Activated naive CD4-positive, alpha-beta T cell treated with anti-CD3 and anti-CD28 coated beads, Interleukin-2, amount 10 ng/mL, durations not matched to agents 7 days and 5 days (primary cell): ENCODE measurements at places on chromosomes 13 and 19.

DNA sequence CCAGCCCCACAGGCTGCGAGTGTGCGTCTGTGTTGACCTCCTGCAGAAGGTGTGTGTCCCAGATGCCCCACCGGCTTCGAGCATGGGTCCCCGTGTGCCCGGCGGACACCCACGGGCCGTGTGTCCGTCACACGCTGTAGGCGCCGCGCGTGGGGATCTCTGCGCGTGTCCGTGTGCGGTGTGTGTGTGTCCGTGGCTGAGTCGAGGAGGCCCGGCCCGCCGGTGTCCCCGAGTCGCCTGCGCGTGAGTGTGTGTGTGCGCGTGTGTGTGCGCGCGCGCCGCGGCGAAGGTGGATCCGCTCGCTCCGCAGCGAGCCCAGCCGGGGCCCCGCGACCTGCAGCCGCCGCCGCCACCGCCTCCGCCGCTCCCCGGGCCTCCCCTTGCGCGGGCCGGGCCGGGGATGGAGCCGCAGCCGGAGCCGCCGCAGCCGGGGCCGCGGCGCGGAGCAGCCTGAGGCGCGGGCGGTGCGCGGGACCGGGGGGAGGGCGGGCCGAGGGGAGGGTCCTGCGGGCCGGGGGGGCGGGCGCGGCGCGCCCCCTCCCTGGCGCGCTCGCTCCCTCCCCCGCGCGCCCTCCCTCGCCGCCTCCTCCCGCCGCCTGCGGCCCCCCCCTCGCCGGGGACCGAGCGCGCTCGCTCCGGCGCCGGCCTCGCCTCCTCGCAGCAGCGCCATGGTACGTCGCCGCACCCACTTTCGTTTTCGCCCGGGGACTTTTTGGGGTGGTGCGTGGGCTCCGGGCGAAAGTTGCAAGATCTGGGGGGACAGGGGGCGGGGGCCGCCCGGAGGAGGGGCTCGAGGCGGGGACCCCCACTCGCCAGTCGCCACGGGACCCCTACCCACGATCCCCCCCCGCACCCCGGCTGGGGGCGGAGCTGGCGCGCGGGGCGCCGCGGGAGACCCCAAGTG is 7.1 kb upstream of the NFIC start:
- no peaks in the 10 kb centered on the region for H3K36me3 ChIP-seq
- peaks cover 35% of the 10 kb centered on the region for H3K4me1 ChIP-seq
- peak overlapping the region; percentile 42 for H3K27ac ChIP-seq
- peak overlapping the region; percentile 79 for H3K4me3 ChIP-seq
- H3K27me3 ChIP-seq = peaks cover 64% of the 10 kb centered on the region

GRCh38 chr19:18603255-18603957 is 3.2 kb downstream of the CRLF1 start:
- no peak overlapping the region for H3K4me3 ChIP-seq
- peak overlapping the region; percentile 53 for H3K27ac ChIP-seq
- peaks cover 4% of the 10 kb centered on the region for H3K4me1 ChIP-seq
- peaks cover 83% of the 10 kb centered on the region for H3K27me3 ChIP-seq

DNA sequence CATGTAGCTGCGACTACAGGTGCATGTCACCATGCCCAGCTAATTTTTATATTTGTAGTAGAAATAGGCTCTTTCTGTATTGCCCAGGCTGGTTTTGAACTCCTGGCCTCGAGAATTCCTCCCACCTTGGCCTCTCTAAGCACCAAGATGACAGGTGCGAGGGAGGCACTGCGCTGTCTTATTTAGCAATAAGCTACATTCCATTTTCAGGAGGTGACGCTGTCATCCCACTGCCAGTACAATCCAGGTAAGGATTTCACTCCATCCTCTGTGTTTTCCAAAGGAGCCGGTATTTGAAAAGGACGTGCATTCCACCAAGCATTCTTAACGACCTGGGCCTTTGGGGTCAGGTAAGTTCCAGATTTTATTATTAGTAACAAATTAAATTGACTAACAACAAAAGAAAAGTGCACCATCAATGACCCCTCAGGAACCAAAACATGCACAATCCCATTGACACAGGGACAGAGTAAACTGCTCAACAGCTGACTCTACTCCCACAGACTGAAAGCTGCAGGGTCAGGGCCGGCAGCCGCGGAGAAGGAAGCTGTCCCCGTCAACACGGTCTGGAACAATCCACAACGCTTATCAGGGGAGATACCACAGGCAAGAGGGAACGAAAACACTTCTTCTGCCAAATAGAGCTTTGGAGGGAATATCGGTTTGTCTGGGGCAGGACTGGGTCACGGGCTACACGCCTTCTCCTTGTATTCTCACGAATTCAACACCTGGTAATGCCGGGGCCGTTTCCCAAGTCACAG is 82.8 kb downstream of the INSR start:
- H3K4me3 ChIP-seq = no peak overlapping the region
- no peak for DNase-seq
- H3K27me3 ChIP-seq = peaks cover 12% of the 10 kb centered on the region

DNA sequence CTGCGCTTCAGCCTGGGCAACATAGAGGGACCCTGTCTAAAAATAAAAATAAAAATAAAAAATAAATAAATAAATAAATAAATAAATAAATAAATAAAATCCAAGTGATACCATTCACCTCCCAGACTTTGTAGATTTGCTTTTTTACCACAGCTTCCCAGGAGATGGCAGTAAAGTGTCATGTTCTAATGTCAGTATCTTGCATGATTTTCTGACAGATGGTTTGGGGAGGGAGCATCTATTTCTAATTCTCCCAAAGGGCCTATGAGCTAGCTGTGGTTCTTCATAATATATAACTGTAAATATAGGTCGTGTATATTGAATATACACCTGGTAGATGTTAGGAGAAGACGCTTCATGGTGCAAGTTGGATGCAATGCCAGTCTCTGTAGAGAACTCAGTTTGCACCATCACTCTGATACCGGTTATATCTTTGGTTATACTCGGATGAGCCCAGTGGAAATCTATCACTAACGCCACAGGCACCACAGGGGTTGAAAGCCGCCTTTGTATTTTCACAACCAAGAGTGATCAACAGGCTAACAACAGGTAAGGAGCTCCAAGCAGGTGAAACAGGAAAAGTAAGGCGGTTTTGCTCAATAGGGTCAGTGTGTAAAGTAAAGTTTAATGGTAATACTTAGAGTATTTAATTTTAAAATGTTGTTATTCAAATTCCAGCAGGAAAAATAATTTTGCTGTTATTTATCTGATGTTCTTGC is 13.9 kb downstream of the APLP1 start:
- peaks cover 10% of the 10 kb centered on the region for H3K4me1 ChIP-seq
- peaks cover 31% of the 10 kb centered on the region for H3K27me3 ChIP-seq
- peaks cover 16% of the 10 kb centered on the region for H3K36me3 ChIP-seq
- H3K27ac ChIP-seq = peak overlapping the region; percentile 62

GRCh38 chr13:77460195-77460594 is 75.3 kb upstream of the SCEL start:
- no peak overlapping the region for H3K4me3 ChIP-seq
- H3K36me3 ChIP-seq = no peaks in the 10 kb centered on the region
- H3K27ac ChIP-seq = no peak overlapping the region
- H3K27me3 ChIP-seq = peaks cover 4% of the 10 kb centered on the region
- no peaks in the 10 kb centered on the region for H3K4me1 ChIP-seq

- no peaks in the 10 kb centered on the region for H3K36me3 ChIP-seq
- H3K27me3 ChIP-seq = no peaks in the 10 kb centered on the region
- no peaks in the 10 kb centered on the region for H3K4me1 ChIP-seq
- DNase-seq = no peak
- no peak overlapping the region for H3K4me3 ChIP-seq
- H3K27ac ChIP-seq = no peak overlapping the region
Observed at GRCh38 chr13:39353988-39354387, 249.0 kb downstream of the LHFPL6 start.

DNA sequence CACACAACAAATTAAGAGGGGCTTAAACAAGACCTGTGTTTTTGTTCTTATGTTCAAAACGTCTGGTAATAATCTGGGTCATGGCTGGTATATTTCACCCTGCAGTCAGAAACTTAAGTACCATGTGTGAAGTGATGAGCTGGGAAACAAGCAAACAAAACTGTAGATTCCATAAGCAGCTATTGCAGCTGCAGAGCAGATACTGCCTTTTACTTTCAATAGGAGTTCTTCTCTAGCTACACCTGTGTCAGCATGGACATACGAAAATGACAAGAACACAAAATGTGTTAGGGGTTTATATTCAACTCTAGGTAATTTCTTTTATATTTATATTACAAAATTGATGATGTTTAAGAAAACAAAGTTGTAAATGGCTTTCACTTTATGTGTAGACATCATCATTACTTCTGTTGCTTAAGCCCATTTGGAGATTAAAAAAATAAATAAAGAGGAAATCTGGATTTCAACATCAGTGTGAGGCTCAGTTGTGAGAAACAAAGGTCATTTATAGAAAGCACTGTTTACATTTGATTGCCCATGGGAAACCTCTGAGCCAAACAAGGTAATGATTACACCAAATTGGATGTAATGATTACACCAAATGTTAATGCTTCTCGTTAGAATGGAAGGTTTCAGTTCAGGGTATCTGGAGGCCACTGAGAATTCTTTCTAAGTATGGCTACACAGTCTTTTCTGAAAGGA is 451.0 kb upstream of the SLC10A2 start:
- H3K27ac ChIP-seq = no peak overlapping the region
- H3K36me3 ChIP-seq = no peaks in the 10 kb centered on the region
- no peak for DNase-seq
- H3K4me3 ChIP-seq = no peak overlapping the region
- H3K4me1 ChIP-seq = no peaks in the 10 kb centered on the region

- no peak overlapping the region for H3K27ac ChIP-seq
- peaks cover 28% of the 10 kb centered on the region for H3K36me3 ChIP-seq
- H3K27me3 ChIP-seq = no peaks in the 10 kb centered on the region
- no peak overlapping the region for H3K4me3 ChIP-seq
Observed at GRCh38 chr13:37046062-37046461, 13.4 kb downstream of the SUPT20H start.

- no peak for DNase-seq
- no peak overlapping the region for H3K4me3 ChIP-seq
- peaks cover 5% of the 10 kb centered on the region for H3K4me1 ChIP-seq
- no peak overlapping the region for H3K27ac ChIP-seq
Observed at GRCh38 chr13:111213964-111214726, 99.0 kb downstream of the ARHGEF7 start.

- no peaks in the 10 kb centered on the region for H3K27me3 ChIP-seq
- DNase-seq = no peak
- peak overlapping the region; percentile 16 for H3K27ac ChIP-seq
- peaks cover 59% of the 10 kb centered on the region for H3K4me1 ChIP-seq
Observed at GRCh38 chr19:45098521-45099466, 5.8 kb downstream of the PPP1R37 start.

- peak overlapping the region; percentile 97 for H3K27ac ChIP-seq
- peaks cover 57% of the 10 kb centered on the region for H3K4me1 ChIP-seq
- peak; percentile 48 for DNase-seq
- H3K27me3 ChIP-seq = no peaks in the 10 kb centered on the region
Observed at GRCh38 chr13:73767747-73768315, 366.4 kb downstream of the KLF12 start.

DNA sequence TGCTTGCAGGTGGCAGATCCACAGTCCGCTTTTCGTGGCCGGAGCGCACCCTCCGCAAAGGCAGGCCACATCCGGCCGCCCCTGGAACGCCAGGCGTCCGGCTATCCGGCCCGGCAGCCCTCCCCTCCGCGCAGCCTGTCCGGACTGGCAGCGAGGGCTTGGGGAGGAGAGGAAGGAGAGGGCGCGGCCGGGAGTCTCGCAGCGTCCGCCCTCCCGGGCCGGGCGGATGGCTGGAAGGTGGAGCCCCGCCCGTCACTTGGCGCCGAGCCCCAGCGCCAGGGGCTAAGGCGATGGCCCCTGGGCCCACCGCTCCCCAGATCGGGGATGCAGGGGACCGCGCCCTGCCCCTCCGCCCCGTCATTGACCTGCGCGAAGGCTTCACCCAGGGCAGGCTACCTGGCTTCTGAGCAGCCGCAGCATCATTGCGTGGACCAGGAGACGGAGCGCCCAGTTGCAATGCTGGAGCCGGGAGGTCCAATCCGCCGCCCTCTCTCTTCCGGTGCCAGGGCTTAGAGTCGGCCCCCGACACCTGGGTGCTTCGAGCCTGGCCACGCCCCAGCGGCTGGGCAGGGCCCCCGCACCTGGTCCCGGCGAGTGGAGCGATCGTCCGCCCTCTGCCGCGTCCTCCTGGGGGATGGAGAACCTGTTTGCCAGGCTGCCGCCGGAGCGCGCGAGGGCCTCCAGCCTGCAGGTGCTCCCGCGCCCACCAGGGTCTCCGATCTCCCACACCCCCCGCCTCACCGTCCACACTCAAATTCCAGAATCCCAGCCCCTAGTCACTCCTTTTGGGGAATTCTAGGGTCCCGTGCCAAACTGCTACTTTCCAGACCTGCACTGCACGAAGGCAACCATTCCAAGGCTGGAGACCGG is at the start of gene FUT1:
Gene FUT1 (minus strand): TSS at position 146 of the 870 bp plus-strand sequence. CDS start 1,360 bp downstream, outside the sequence.
- peaks cover 24% of the 10 kb centered on the region for H3K4me1 ChIP-seq
- peak within 1 kb of the TSS; percentile 67 for H3K4me3 ChIP-seq
- peaks cover 83% of the 10 kb centered on the region for H3K27me3 ChIP-seq
- peak within 1 kb of the TSS; percentile 65 for H3K27ac ChIP-seq
- peak; percentile 55 for DNase-seq

DNA sequence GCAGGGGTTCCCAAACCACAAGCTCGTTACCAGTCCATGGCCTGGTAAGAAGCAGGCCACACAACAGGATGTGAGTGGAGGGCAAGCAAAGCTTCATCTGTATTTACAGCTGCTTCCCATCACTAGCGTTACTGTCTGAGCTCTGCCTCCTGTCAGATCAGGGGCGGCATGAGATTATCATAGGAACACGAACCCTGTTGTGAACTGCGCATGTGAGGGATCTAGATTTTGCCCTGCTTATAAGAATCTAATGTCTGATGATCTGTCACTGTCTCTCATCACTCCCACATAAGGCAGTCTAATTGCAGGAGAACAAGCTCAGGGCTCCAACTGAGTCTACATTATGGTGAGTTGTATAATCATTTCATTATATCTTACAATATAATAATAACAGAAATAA is 677.4 kb upstream of the SLITRK6 start:
- H3K27ac ChIP-seq = no peak overlapping the region
- H3K27me3 ChIP-seq = no peaks in the 10 kb centered on the region
- H3K36me3 ChIP-seq = no peaks in the 10 kb centered on the region
- no peaks in the 10 kb centered on the region for H3K4me1 ChIP-seq
- no peak overlapping the region for H3K4me3 ChIP-seq
- no peak for DNase-seq

DNA sequence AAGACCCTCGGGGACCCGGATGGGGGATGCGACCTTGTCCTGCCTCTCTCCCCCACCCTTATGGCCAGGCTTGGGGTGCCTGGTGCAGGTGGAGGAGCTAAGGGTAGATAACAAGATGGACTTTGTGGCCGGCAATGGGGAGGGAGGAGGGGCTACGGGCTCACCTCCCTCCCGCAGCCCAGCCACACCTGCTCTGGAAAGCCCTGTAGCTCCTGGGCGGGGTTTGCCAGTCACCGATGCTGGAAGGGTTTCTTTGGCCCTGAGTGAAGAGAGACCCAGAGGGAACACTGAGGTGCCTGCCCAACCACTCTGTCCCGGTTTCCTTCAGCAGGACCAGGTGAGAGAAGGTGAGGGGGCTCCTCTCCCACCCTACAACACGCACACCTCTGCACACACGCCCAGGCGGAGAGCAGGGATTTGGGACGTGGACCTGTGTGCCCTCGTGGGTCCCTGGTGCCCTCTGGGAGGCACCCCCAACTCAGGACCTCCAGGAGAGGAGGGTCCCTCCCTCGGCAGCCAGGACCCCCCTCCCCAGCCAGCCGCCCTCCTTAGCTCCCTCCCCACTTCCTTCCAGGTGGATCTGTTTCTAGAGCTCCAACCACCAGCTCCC is at the start of gene FUT2:
Gene FUT2 (plus strand): TSS at position 229 of the 610 bp plus-strand sequence. CDS start 6,986 bp downstream, outside the sequence.
- H3K27ac ChIP-seq = no peak within 1 kb of the TSS
- H3K27me3 ChIP-seq = peaks cover 40% of the 10 kb centered on the region
- peak within 1 kb of the TSS; percentile 21 for H3K4me3 ChIP-seq
- peaks cover under 1% of the 10 kb centered on the region for H3K36me3 ChIP-seq
- no peak for DNase-seq
- H3K4me1 ChIP-seq = peaks cover 10% of the 10 kb centered on the region
